ENCODE measurements at places on chromosomes 5 and 9. TPM values are rescaled to one million over a fixed set of nuclear protein-coding genes. Genes with fewer than 3 reads are reported as not detected.

Gene RIC1
- 37.8 TPM for total RNA-seq

Gene CMBL
- total RNA-seq, result 14.4 TPM

- no peak for DNase-seq
Measured at GRCh38 chr5:11518676-11519075, 385.6 kb downstream of the CTNND2 start.

DNA sequence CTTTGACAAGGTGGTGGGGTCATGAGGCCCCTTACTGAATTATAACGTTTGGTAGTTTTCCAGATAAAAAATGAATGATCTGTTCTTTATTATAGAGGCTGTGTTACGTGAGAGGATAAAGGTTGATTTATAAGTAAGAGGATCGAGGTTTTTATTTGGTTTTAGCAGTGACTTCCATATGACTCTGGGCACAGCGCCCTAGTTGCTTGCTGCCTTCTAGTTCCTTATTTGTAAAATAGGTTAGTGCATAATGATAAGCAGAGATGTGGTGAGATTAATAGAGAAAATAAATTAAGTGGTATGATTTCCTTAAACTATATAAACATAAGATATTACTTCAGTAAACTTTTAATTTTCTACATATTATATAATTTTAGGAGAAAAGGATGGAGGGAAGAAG is 29.8 kb downstream of the MRRF start:
- no peak for DNase-seq

DNA sequence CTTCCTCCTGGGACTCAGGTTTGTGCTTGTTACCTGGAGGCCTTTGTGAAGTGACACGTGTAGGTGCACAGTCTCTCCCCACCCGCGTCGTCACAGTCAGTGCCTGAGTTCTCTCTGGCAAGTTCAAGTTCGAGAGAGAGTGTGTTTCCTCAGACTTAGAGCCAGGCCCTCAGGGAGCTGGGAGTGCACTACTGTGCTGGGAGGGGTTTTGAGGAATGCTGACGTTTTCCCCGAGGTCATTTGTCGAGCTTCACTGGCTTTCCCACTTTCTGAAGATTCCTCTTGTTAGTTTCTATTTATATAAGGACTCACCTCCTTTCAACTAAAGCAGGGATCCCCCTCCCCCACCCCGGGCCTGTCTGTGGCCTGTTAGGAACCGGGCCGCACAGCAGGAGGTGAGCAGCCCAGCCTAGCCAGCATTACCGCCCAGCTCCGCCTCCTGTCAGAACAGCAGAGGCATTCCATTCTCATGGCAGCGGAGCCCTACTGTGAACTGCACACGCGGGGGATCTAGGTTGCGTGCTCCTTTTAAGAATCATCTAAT is 209.2 kb downstream of the DIRAS2 start:
- peak; percentile 8 for DNase-seq
